ENCODE measurements at places on chromosomes 7 and 10.

DNA sequence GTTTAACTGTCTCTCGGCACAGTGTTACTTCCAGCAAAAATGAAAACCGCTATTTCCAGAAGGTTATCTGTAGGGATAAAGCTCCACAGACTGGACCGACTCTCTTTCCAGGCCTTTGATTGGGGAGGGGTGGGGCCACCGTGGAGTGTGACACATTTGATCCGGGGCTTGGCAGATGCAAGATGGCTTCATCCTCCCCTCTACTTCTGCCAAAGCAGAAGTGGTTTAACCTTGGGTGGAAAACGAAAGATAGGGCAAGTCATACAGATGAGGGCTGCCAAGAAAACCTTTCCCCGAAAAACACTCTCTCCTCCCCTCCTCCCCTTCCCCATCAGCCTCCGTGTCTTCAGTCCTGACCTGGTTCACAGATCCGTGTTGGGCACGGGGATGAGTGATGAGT, 139.7 kb upstream of the SH2B2 start:
- DNase-seq: no peak

GRCh38 chr7:87926581-87927461, 7.2 kb upstream of the ADAM22 start:
- DNase-seq: no peak

DNA sequence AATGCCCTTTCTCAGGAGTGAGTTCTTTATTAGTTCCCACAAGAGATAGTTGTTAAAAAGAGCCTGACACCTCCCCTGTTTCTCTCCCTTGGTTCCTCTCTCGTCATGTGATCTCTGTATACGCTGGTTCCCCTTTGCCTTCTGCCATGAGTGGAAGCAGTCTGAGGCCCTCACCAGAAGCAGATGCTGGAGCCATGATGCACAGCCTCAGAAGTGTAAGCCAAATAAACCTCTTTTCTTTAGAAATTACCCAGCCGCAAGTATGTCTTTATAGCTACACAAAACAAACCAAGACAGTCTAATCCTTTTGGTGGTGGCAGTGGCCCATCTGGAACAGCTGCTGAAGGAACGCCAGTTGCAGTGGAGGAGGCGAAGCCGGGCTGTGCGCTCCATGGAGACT, 9.3 kb downstream of the DNAJB9 start:
- DNase-seq: no peak

DNA sequence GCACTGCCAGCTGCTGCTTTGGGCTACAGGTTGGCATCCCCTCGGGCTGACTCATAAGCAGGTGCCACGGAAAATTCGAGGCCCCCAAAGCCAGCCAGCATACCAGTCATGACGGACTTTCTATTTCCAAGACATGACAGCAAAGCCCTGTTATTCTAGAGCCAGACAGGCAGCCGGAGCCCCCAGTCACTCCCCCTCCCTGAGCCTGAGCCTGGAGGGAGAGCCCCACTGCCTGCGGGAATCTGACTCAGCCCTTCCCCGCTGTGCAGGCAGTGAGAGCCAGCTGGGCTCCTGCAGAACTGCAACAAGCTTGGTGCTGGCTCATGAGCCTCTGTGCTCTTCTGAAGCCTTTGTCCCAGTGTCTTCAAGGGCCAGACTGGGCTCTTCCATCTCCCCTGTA, 15.8 kb downstream of the BTBD16 start:
- no peak for DNase-seq

GRCh38 chr10:77386838-77387237, 250.8 kb downstream of the KCNMA1 start:
- no peak for DNase-seq

DNA sequence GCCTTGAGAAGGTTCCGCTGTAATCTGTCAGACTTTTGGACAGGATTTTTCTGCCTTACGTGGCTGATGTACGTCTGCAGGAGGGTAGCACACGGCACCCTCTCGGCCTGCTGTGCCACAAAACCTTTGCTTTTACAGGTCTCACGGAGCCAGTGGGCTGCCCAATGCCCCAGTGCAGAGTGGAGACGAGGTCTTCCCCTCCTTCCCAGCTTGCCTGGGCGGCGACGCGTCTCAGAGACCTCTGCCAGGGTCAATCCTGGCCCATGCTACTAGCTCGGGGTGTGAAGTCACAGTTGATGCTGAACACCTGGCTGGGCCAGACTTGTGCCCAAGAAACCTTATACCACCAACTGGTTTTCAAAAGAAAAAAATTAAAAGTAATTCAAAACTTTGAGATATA, 526.4 kb downstream of the DNAJB6 start:
- DNase-seq: no peak

DNA sequence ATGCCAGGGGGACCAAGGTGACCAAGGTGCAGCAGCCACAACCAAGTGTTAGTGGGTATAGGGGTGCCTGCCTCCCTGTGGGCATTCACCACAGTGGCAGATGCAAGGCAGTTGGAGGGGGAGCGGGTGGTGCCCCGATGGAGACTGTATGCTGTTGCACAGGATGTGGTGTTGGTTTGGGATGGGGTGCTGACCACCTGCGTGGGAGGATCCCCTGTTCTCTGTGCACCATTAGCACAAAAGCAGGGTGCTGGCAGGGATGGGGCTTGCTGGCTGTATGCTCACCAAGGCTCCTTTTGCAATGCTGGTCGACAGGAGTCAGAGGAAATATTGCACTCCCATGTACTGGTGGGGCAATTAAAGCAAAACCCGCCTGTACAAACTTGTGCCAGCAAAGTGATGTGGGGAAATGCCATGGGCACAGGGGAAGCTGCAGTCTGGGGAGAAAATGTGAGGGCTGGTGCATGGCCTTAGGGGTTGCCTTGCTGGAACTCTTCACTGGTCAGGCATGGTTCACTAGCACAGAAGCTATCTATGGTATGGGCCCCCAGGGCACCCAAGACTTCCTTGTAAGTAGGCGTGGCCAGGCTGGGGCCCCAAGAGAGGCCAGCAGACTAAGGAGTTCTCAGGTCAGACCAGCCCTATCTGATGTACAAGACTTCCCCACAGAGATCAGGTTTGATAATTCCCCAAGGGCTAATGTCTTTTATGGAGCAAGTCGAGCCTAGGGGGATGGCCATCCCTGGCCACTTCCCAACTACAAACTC, 51.9 kb upstream of the GNAT3 start:
- no peak for DNase-seq

All from CD8-positive, alpha-beta T cell (primary cell).